ENCODE measurements at places on chromosomes 1 and 21. TPM values are rescaled to one million over a fixed set of nuclear protein-coding genes. Genes with fewer than 3 reads are reported as not detected.

PGLYRP4 gene
- not detected for total RNA-seq

ELK4 gene
- total RNA-seq, result 35.7 TPM

DNASE2B gene
- not detected for total RNA-seq

NTNG1 gene
- 4.6 TPM for total RNA-seq

RRAGC gene
- 21.1 TPM for total RNA-seq

- DNase-seq, result no peak
These were observed 765.5 kb upstream of the PRMT6 start for GRCh38 chr1:106290805-106291501.

DNA sequence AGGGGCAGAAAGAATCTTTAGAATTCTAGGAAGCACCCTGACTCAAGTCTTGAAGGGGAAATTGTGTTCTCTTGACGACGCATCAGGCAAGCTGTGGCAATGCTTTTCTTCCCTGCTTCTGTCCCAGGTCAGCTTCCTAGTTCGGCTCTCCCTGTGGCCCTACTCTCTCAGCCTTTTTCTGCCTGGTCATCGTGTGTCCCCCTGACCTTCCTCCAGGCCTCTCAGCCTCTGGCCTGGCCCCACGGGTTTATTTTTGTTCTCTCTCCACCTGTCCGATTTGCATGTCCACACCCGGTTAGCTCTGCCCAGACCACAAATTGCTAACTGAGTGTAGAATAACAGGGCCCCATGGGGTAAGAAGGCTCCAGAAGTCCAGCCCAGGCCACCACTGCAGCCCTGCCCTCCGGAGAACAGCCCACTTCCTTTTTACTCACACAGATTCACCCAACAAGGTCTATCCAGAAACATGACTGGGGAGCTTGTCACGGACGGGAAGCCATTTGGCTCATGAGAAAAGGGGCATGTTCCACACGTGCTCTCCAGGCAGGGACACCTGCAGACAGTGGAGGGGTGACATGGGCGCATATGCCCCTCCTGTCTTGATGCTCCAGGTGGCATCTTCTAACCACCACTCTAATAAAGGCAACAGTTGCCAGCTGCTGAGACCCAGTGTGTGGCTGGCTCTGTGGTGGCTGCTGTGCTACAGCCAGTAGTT lies 9.8 kb downstream of the KCNN3 start:
- DNase-seq, result no peak

DNA sequence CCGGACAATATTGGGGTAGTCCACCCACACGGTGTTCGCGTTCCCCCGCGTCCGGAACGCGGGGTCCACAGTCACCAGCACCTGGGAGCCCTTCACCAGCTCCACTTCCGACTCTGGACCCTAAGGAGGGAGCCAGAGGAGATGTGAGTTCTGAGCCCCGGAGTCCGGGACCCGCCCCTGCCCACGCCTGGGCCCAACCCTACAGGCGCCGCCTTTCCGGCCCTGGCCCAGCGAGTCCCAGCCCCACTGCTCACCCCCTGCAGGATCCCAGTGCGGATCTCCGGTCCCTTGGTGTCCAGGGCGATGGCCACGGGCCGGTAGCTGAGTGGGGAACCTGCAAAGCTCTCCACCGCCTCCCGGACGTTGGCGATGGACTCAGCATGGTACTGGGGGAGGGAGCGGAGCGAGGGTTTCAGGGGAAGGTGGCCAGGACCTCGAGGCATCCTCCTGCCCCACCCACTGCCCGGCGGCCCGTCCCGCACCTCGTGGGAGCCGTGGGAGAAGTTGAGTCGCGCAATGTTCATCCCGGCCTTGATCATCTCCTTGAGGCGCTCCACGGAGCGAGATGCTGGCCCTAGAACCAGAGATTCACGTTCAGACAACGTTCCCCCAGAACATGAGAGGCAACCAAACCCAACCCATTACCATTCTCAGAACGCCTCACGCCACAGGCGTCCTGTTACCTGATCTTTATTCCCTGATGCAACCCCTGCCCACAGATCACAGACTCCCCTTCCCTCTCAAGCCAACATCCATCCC lies 5.9 kb downstream of the PKLR start:
- DNase-seq, result no peak

DNA sequence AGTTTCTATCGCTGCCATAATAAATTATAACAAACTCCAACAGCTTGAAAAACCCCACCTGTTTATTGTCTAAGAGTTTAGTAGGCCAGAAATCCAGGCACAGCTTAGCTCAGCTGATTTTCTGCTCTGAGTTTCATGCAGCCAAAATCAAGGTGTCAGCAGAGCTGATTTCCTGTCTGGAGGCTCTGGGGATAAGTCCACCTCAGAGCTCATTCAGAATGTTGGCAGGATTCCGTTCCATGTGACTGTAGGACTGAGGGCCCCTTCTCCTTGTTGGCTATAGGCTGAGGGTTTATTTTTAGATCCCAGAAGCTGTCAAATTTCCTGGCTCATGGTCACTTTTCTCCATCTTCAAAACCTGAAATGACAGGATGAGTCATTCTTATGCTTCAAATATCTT lies 91.6 kb upstream of the CHODL start:
- DNase-seq, result no peak

GRCh38 chr1:160499631-160500030 lies 23.4 kb downstream of the SLAMF6 start:
- no peak for DNase-seq

- DNase-seq, result no peak
These were observed 34.7 kb upstream of the LHX4 start for GRCh38 chr1:180195401-180195800.

DNA sequence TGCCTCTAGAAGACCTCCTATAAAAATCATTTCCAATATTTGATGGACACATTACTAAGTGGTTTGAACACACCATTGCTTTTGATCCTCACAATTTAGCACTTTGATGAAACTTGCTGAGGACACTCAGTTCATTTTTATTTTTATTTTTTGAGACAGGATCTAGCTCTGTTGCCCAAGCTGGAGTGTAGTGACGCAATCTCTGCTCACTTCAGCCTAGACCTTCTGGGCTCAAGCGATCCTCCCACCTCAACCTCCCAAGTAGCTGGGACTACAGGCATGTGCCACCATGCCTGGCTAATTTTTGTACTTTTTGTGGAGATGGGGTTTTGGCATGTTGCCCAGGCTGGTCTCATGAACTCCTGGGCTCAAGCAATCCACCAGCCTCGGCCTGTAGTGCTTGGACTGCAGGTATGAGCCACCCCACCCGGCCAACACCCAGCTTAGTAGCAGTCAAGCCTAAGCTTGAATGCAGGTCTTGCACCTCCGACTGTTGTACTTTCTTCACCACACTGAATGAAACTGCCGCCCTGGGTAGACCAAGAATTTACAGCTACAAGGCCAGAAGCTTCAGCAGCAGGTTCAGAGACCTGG lies 24.8 kb upstream of the ATP2B4 start:
- no peak for DNase-seq

DNA sequence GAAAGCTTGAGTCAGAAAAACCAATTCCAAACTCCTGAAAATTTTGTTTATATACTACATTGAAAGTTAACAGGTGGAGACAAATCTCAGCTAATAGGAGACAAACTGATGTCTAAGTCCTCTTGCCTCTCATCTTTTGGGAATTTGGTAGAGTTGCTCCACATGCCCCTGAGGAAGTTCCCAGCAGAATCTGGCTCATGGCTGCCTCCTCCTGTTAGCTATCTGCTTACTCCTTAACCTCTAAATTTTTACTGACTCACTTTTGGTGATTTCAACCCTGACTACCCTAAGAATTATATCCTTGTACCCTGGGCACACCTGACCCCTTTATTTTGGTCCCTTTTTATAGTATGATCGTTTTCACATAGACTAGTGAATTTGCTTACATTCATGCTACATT lies 633.7 kb upstream of the USP24 start:
- no peak for DNase-seq

DNA sequence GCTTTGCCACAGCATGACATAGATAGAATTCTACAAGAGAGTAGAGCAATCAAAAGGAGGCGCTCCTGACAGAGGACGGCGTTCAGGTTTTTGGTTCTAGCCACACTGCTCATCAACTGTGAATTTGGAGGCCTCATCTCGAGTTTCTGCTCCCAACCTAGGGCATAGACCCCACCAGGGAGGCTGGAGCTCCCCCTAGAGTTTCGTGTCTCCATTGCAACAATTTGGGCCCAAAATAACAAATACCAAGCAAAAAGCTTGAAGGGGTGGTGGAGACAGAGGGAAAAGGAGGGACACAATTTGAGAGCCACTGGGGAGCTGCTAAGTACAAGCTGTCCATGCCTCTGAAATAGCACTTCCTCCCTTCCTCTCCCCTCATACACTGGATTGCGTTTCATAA lies 297.0 kb downstream of the GPATCH2 start:
- DNase-seq, result no peak

DNA sequence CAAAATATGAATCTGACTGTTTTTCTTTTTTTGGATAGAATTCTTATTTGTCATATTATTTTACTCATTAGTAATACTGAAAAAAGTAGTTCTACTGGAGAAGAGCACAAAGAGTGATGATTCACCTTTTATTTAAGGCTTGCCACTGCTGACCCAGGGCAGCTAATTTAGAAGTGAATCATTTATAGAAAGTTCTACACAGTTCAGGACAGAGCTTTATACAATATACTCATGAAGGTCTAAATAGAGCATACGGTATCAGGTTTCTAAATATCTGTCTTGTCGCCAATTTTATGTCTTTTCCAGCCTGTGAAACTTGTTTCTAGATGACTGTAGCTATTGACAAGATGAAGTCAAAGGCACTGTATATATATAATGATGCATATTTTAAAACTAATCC lies 25.0 kb downstream of the GIPC2 start:
- no peak for DNase-seq

DNA sequence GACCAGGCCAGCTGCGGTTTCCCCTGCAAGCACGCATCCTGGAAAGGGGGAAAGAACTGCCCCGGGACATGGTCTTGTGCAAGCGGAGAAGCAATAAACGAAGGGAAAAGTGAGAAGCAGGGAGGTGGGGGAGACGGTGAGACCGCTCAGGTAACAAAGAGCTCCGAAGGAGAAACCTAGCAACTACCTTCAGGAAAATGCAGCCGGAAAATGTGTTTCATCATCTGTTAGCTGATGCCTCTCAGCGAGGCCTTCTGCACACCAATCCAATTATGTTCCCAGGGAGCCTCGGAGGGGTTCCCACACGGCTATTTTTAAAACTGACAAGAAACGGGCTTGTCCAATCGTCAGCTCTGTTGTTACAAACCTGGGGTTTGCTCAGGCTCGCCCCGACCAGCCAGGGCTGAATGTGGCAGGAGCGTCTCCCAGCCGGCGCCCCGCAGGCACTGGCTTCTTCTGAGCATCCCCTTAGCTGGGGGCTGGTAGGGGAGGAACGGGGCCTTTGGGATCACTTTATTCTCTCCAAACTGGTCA lies 3.4 kb downstream of the RIPK4 start:
- no peak for DNase-seq

GRCh38 chr1:81954534-81955020 lies 153.8 kb downstream of the ADGRL2 start:
- no peak for DNase-seq

GRCh38 chr1:46725736-46726108 lies 6.8 kb upstream of the EFCAB14 start:
- DNase-seq, result no peak

- no peak for DNase-seq
These were observed 16.1 kb upstream of the SLAMF6 start for GRCh38 chr1:160538985-160539651.
